ENCODE measurements at places on chromosomes 12 and 14.
A peak's percentile ranks its signal among the peaks of the same experiment; 100 is the strongest.

- no peak for ATAC-seq
These were observed 16.5 kb downstream of the KLHL28 start for GRCh38 chr14:44945264-44945663.

DNA sequence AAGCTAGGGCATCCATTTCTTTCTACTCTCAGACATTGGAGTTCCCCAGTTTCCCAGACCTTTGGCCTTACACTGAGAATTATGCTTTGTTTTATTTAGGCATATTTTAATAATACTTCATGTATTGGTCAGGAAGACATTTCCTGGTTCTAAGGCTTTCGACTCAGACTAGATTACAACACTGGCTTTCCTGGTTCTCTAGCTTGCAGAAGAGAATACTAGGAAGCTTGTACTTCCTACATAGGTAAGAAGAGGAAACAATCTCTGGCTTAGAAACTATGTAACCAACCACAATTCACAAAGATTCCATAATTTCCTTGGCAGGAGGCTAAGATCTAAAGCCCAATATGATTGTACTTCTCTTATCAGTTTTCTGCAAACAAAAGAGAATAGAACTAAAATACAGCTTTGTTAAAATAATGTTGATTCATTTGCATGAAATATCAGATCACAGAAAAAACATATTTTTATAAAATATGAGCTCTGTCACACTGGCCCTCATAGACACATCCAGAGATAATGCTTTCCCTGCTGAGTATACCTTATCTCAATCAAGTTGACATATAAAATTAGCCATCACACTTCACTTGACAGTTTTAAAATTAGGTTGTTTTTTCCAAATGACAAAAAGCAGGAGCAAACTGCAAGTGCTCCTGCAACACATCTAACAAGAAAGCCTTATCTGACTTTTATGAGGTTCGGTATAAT lies 30.5 kb downstream of the CLEC2D start:
- ATAC-seq, result peak; percentile 22

DNA sequence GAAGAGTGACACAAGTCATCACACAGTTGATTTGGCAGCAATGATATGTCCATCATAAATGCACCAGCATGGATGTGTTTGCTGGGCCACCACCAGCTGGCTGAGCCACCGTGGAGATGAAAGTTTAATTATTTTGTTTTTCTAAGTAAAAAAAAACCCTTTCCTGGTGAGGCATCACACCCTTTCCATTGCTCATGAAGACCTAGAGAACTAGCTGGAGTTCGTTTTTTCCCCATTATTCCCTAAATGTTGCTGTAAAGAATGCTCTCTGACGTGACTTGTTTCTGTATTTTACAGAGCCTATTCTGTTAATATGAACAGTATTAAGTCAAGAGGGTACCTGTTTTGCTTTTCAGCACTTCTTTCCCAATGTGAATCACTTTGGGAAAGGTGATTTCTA lies 257.9 kb downstream of the MSRB3 start:
- ATAC-seq, result no peak

DNA sequence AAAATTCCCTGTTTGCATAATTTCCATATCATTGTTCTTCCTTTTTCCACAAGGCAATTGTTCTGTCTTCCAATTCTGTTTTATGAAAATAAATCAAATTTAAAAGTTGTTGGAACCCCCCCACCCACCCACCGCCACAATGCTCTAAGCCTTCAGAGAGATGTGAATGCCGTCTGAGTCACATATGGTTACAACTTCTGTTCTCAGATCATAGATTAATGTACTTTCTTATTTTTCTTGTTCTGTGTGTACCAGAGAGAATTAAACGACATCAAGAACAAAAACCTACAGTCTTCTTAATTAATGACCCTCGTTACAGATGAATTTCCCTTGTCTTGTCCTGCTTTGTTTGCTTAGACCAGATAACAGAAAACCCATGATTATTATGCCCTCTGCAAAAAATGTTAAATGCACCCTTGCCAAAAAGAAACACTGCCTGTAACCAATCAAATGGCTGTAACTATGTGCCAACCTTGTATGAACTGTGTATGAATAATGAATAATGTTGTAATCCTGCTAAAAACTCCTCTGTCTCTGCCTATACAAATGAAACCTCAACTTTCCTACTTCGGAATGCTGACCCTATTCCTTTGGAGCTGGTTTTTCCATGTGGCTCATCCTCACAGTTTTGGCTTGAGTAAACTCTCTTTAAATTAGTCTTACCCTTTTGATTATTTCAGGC lies 14.0 kb downstream of the OR6S1 start:
- ATAC-seq, result no peak

DNA sequence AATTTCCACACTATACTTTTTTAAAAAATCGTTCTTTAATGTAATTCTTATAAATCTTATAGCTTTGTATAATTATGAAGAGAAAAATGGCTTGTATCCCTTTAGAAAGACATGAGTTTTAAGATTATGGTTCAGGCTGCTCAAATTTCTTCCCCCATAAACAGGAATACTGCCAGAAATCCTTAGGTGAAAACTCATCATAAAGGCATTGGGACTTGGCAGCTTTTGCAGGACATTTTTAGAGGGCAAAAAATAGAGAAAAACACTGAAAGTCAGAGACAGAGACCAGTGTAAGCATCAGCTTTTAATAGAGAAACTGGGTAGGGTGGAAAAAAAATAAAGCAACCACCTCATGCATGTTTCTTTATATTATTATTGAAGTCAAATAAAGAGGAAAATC lies 29.1 kb downstream of the LRRK2 start:
- no peak for ATAC-seq

GRCh38 chr12:124147575-124147974 lies 147.3 kb upstream of the RFLNA start:
- no peak for ATAC-seq

DNA sequence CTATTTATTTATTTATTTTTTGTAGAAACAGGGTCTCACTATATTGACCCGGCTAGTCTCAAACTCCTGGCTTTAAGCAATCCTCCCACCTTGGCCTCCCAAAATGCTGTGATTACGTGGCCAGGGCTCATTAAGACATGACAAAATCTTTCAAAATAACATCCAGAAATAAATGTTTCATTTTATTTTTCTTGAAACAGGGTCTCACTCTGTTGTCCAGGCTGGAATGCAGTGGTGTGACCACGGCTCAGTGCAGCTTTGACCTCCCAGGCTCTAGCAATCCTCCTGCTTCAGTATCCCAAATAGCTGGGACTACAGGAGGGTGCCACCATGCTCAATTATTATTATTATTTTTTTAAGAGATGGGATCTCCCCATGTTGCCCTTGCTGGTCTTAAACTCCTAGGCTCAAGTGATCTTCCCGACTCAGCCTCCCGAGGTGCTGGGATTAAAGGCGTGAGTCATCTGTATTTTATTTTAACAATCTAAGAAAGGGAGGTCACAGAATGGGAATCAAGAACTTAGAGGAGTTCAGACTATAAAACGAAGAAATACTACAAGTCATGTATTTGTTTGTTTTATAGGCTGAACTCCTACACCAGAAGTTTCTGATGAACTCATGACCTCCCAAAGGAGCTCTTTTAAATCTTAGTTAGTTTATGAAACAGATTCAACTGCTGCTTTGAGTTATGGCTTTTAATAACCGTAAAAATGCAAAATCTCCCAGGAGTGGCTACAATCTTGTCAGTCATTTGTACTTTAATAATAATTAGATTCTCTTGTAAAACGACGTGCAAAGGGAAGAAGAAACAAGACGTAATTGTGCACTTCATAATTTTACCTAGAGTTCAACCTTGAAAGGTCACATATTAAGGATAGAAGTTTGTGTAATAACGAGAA lies 2.1 kb upstream of the TMEM263 start:
- ATAC-seq, result no peak

DNA sequence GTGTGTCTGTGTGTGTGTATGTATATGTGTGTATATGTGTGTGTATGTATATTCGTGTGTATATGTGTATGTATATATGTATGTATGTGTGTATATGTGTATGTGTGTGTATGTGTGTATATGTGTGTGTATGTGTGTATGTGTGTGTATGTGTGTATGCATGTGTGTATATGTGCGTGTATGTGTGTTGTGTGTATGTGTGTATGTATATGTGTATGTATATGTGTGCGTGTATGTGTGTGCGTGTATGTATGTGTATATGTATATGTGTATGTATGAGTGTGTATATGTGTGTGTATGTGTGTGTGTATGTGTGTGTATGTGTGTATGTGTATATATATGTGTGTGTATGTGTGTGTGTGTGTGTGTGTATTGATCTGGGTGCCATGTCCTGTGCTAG lies 31.8 kb upstream of the SLC10A1 start:
- no peak for ATAC-seq

- ATAC-seq, result no peak
These were observed 355.8 kb downstream of the FSCB start for GRCh38 chr14:44151130-44151820.

GRCh38 chr14:100715803-100716202 lies 10.9 kb upstream of the DLK1 start:
- no peak for ATAC-seq

- ATAC-seq, result no peak
These were observed 1.3 kb upstream of the ZDHHC17 start for GRCh38 chr12:76762601-76762980.

- peak; percentile 55 for ATAC-seq
These were observed 8.4 kb downstream of the ARHGEF25 start for GRCh38 chr12:57619434-57620244.

DNA sequence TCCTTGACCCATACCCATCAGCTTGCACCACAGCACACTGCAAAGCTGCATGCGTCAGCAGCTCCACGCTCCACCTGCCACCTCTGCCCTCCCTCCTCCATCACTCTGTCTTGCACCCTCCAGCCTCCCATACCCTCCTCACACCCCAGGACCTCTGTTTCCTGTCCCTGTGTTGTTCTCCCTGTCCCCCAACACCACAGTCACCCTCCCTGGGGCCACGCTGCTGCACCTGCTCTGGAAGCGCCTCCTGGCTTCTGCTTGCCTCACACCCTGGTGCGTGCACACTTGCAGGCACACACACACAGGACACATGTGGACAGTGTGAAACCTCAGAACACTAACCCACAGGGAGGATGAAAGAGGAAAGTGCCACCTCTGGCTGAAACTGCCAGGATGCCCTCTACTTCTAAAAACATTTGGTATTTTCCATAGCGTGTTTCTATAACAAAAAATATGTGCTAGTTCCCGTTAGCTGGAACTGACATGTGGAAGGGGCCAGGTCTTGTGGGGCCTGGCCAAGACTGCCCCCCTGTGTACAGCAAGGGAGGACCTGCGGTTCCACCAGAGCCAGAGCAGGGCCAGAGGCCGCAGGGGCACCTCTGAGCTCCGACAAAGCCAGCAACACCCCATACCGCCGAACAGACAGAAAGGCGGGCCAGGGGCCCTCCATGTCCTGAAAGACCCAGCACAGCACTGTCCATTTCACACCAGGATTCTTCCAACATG lies 10.0 kb downstream of the BRF1 start:
- ATAC-seq, result no peak

DNA sequence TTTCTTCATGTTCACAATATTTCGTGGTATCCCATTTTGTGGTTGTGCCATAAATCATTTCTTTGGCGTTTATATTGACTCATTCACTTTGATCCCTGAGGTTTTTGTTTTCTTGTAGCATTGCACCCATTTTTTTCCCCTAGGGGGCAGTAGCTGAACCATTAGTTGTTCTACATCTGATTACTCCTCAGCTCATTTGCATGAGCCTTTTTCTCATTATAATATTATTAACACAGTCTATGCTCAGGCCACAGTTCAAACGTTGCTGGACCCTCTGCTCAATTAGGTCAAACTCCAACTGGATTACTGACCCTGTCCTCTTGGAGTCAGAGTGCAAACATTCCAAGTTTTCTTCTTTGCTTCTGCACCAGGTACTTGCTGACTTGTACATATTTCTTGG lies 475.4 kb upstream of the SEL1L start:
- ATAC-seq, result no peak

GRCh38 chr12:7403466-7403865 lies 40.5 kb downstream of the CD163L1 start:
- ATAC-seq, result no peak

GRCh38 chr14:92236243-92236900 lies 86.6 kb upstream of the SLC24A4 start:
- ATAC-seq, result no peak

GRCh38 chr12:88108021-88108420 lies 33.9 kb downstream of the CEP290 start:
- no peak for ATAC-seq

GRCh38 chr14:81406863-81407262 lies 6.7 kb upstream of the STON2 start:
- ATAC-seq, result peak; percentile 19

GRCh38 chr14:74239848-74240793 lies 872 bp downstream of the VSX2 start:
- ATAC-seq, result no peak

GRCh38 chr12:66210840-66211239 lies 21.8 kb downstream of the IRAK3 start:
- no peak for ATAC-seq

- no peak for ATAC-seq
These were observed 54.5 kb downstream of the C12orf75 start for GRCh38 chr12:105384916-105385535.

- ATAC-seq, result no peak
These were observed 802.0 kb downstream of the C12orf50 start for GRCh38 chr12:87227162-87227561.

GRCh38 chr12:49553512-49554088 lies 14.3 kb downstream of the MCRS1 start:
- ATAC-seq, result peak; percentile 47

DNA sequence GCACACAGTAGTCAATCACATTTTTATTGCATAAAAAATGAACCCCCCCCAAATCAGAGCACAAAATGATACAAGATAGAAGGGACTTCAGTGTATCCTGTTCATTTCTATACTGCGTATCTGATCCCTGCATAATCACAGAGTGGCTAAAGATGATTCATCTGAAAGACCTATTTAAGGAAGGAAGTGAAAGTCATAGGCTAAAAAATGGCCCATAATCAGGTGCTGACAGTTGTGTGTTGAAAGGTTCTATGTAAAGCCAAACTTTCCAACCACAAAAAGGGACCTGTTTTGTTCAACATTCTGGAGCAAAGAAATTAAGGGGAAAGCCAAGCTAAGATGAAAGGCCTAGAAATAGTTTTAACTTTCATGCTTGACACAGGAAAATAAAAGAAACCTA lies 147.8 kb upstream of the ATP2B1 start:
- ATAC-seq, result peak; percentile 33

GRCh38 chr12:66288121-66288520 lies 14.2 kb upstream of the HELB start:
- ATAC-seq, result no peak

Data from esophagus mucosa (tissue), 1 donor.